ENCODE measurements at places on chromosomes 6 and 20.

DNA sequence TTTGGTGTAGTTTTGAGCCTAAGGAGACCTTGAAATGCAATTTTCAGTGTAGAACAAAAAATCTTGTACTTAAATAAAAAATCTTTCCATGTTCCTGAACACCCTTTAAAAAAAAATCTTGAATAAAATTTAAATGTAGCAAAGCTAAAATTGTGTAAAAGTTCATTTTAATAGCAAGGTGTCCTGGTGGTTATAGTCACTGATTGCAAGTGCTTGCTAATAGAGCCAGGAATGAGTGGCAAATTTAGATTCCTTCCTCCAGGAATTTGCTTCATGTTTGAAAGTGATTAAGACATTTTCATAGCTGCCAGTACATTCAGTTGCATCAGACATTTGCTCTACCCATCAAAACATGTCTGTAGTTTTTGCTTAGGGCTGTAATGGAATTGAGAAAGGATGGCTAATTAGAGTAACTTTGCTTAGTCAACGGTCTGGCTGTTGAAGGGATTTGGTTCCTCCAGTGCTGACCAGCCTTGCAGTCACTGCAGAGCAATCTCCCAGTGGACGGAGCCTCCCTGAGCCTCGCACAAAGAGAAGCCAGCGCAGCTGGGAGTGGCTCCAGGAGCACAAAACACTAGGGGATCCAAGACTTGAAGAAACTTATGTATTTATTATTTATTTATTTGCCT is 36.5 kb downstream of the AKAP12 start:
- no peak for DNase-seq

GRCh38 chr6:140847262-140847645 is 1285.5 kb upstream of the GJE1 start:
- no peak for DNase-seq

GRCh38 chr6:110935171-110935570 is 23.3 kb upstream of the GTF3C6 start:
- DNase-seq: no peak

- no peak for DNase-seq
Measured at GRCh38 chr20:20206788-20207187, 154.5 kb downstream of the CFAP61 start.

DNA sequence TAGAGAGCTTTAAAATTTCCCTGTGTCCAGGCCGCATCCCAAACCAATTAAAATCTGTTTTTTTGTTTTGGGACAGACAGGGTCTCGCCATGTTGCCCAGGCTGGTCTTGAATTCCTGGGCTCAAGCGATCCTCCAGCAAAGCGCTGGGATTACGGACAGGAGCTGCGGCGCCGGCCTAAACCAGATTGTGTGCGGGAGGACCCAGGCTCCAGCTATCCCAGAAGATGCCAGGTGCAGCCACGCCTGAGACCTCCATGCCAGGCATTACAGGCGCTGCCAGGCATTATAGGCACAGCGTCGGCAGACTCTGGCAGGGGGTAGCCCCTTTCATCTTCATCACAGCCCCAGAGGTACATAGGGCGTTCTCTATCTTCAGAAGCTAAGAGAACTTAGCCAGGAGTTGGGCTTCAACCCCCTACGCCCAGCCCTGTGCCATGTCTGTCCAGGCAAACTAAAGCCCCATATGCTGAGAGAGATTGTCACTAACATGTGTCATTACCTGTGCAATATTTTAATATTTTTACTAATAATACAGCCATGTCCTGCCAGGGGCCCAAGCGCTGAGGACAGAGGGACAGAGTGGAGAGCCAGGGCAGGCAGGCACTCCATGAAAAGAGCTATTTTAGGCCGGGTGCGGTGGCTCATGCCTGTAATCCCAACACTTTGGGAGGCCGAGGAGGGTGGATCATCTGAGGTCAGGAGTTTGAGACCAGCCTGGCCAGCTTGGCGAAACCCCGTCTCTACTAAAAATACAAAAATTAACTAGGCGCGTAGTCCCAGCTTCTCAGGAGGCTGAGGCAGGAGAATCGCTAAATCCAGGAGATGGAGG is 9.8 kb upstream of the GRM4 start:
- no peak for DNase-seq

GRCh38 chr6:151408858-151409257 is 17.5 kb upstream of the ZBTB2 start:
- DNase-seq: no peak

GRCh38 chr6:150456466-150456865 is 87.7 kb downstream of the IYD start:
- no peak for DNase-seq

DNA sequence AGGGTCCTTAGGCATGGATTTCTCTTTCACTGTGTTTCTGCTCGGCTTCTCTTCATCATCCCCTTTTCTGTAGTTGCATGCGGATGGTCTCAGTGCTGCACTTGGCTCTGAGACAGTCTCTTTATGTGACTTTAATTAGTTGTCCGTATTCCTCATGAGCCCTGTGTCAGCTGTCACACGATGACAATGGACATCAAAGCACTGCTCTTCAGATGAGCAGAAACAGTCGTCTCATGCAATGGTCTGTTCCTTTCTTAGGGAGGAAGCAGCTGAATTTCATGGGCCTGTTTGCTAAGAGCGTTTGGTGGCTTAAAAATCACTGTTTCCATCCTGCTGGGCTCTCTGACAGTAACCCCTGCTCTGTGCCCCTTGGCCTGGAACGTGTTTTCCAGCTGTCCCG is 64.9 kb downstream of the SYTL3 start:
- DNase-seq: no peak

- no peak for DNase-seq
Measured at GRCh38 chr6:152099446-152100182, 292.1 kb downstream of the ESR1 start.

GRCh38 chr6:160767647-160768019 is 65.6 kb downstream of the PLG start:
- DNase-seq: no peak

DNA sequence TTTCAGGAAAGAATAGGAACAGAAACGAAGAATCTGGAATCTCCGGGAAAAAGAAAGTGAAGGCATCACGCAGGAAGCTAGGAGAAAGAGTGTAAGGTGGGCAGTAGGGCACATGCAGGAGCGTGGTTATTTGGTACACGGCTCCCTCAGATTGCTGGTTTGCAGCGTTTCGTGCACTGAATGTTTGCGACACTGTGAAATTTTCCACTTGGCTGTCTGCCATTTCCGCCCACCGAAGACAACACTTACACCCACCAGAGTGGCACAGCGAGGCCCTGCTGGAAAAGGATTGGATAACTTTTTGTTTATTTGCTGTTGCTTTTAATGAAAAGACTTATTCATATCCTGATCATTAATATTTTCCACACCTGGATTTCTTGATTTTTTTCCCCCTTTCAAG is 248.3 kb downstream of the GMPR start:
- no peak for DNase-seq

DNA sequence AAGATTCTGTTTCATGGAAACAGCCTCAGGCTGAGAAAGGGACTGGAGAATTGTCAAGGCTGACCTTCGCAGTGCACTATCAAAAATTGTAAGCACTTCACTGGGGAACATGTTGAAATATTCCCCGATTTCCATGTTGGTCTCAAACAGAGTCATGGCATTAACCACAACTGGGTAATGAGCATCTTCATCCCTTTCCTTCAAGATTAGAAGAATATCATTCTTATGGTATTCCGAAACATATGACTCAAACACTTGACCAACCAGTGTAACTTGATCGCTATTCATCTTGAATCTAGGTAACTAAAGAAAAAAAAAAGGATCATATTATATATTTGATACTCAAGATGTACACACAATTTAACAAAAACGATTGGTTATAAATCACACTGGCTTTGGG is 3.5 kb downstream of the MCM9 start:
- no peak for DNase-seq

DNA sequence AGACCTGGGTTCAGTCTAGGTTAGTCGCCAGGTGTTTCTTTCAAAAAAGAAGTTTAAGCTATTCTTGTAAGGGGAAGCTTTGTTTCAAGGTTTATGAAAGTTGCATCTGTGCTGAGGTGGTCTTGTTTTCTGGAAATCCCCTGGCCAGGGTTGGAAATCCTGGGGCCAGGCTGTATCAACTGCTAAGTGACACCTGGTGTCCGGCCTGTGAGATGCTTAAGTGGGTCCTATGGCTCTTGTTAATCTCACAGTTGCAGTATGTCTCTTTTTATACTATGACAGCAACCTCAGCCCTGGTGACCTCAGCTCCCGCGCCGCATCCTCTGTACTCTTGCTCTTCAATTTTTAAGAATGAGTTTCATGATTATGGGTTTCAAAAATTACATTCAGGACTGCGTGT is 72.0 kb downstream of the CHMP4B start:
- DNase-seq: no peak

- no peak for DNase-seq
Measured at GRCh38 chr20:32019156-32019510, 8.9 kb downstream of the CCM2L start.

DNA sequence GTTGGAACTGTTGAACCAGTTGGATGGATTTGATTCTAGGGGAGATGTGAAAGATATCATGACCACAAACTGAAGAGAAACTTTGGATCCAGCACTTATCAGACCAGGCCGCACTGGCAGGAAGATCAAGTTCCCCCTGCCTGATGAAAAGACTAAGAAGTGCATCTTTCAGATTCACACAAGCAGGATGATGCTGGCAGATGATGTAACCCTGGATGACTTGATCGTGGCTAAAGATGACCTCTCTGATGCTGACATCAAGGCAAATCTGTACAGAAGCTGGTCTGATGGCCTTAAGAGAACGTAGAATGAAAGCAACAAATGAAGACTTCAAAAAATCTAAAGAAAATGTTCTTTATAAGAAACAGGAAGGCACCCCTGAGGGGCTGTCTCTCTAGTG is 72.8 kb upstream of the CDYL start:
- DNase-seq: no peak

- no peak for DNase-seq
Measured at GRCh38 chr20:16030253-16030652, 543.0 kb downstream of the KIF16B start.

- no peak for DNase-seq
Measured at GRCh38 chr20:60869625-60870024, 382.4 kb upstream of the CDH4 start.

DNA sequence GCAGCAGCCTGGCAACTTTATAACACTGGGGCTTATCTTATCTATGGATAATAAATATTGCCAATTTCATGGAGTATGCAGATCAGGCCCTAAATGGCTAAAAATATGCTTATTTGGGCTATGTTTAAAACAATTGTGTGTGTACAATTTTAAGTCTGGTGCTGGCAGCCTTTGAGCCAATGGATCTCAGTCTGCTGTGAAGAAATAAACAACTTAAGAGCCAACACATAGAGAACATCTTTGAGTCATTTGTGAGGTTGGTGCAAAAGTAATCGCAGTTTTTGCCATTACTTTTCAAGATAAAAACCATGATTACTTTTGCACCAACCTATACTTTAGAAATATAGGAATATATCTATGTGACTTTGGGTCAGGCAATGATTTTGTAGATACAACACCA is 129.1 kb upstream of the CARMIL1 start:
- DNase-seq: no peak

- DNase-seq: no peak
Measured at GRCh38 chr20:64045346-64046011, 4.0 kb downstream of the SOX18 start.

- DNase-seq: no peak
Measured at GRCh38 chr20:62064770-62065673, 659 bp downstream of the TAF4 start.

DNA sequence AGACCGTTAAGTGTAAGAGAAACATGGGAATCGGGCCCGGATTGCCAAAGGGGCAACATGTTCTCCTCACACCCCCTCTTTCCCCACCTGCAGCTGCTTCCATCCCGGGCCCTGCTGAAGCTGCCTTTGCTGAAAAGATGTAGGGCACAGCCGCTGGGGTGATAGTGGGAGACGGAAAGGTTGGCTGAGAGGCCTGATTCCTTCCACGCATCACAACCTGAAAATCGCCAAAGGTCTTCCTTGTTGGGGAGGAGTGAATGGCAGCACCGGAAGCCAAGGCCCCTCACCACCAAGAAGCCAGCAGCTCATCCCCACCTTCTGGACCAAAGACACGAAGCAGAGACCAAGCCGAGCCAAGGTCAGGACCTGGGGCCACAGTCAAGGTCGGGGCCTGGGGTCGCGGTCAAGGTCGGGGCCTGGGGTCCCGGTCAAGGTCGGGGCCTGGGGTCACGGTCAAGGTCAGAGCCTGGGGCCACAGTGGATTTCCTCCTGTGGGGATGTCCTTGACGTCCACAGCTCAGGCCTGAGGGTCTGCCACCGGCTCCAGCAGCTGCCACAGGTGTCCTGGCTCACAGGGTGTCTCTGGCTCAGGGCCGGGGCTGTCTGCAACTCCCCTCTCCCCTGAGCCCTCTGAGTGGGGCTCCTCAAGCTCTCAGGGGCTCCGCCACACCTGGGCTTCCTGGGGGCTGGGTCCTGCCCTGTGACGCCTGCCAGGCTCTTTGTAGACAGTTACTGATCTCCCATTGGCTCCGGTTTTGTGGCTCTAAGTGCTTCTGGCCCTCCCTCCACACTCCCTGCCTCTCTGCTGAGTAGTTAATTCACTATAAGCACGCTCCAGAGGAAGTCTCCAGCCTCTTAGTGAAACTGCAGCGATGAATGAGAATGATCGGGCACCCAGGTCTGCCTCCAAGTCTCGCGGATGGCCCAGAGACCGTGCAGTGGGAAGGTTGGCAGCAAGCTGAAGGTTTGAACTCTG is 5.5 kb upstream of the CHRNA4 start:
- DNase-seq: no peak

DNA sequence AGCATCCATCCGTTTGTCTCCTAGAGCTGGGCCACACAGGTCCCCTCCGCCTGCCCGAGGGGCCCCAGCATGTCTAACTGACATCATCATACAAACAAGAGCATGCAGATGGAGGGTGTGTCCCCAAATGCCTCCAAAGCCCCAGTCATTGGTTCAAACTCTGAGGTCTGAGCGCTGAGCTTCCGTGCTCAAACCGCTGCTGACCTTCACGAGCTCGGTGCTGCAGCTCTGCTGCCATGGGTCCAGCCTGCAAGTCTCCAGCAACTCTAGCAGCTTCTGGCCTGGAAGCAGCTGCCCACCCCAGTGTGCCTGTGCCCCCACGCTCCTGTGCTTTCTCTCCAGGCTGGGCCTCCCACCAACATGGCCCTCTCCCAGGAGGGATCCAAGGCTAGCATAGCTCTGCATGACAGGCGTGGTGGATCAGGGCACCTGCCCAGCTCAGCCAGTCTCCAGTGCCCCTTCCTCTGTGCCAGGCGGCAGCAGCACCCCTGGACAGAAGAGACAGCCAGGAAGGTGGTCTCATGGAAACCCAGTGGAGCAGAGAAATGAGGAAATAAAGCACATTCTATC is 131.6 kb upstream of the PMEPA1 start:
- DNase-seq: no peak

DNA sequence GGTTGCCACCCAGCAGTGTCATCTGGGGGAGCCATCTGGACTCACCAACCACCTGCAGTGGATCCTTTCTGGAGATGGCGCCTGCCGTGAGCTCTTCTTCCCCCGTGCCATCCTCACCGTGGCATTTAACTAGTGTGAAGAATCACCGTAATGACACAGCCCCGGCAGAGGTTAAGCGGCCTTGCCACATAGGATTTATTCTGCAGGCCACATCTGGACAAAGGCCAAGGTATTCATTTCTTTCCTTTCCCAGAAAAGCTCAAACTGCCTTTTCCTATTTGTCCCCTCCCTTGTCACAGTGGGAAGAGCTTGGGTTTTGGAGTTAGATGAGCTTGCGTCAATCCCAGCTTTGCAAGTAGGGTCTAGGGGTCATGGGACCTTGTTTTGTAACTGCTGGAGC is 88.4 kb downstream of the PXDC1 start:
- no peak for DNase-seq

All from spinal cord (tissue), 10 donors.